ENCODE measurements at places on chromosomes 4 and X. TPM values are rescaled to one million over a fixed set of nuclear protein-coding genes. Genes with fewer than 3 reads are reported as not detected.

The SPOCK3 gene
- polyA plus RNA-seq = 36.7 TPM

The TLR6 gene
- 0.10 TPM for polyA plus RNA-seq

The NOX1 gene
- polyA plus RNA-seq = not detected

The RENBP gene
- 16.6 TPM for polyA plus RNA-seq

The ARHGAP6 gene
- 0.44 TPM for polyA plus RNA-seq

The VSIG1 gene
- not detected for polyA plus RNA-seq

The AMTN gene
- not detected for polyA plus RNA-seq

The P2RY4 gene
- not detected for polyA plus RNA-seq

The MAGEA3 gene
- 20.8 TPM for polyA plus RNA-seq

The IGSF1 gene
- 3.0 TPM for polyA plus RNA-seq

The SPANXN1 gene
- polyA plus RNA-seq = not detected

The RAB39B gene
- polyA plus RNA-seq = 10.9 TPM

The MND1 gene
- 3.0 TPM for polyA plus RNA-seq

The IGFBP7 gene
- polyA plus RNA-seq = 176 TPM

The CT55 gene
- polyA plus RNA-seq = not detected

The NDST3 gene
- 0.17 TPM for polyA plus RNA-seq

The DDX53 gene
- not detected for polyA plus RNA-seq

The TKTL1 gene
- polyA plus RNA-seq = 0.41 TPM

The VCX3A gene
- not detected for polyA plus RNA-seq

The PCDH11X gene
- polyA plus RNA-seq = 0.25 TPM

The FRAS1 gene
- polyA plus RNA-seq = 6.3 TPM

The ADGRG2 gene
- polyA plus RNA-seq = 0.07 TPM

The CASP6 gene
- 12.4 TPM for polyA plus RNA-seq

The PCDH10 gene
- polyA plus RNA-seq = 9.5 TPM

The SPIN4 gene
- polyA plus RNA-seq = 12.5 TPM

The CDKL2 gene
- 1.6 TPM for polyA plus RNA-seq

The PPP1R2C gene
- not detected for polyA plus RNA-seq

The ASB11 gene
- polyA plus RNA-seq = not detected

The S100G gene
- polyA plus RNA-seq = not detected

The CENPE gene
- polyA plus RNA-seq = 0.19 TPM

The PPP2R2C gene
- polyA plus RNA-seq = 48.1 TPM

The SLITRK2 gene
- 2.2 TPM for polyA plus RNA-seq

The WNK3 gene
- 0.59 TPM for polyA plus RNA-seq

The STOX2 gene
- polyA plus RNA-seq = 3.9 TPM

Measured in brain (organoid and tissue), 16 donors.